ENCODE measurements at places on chromosomes 2 and 18. TPM values are rescaled to one million over a fixed set of nuclear protein-coding genes. Genes with fewer than 3 reads are reported as not detected.

Gene CRYBA2
- not detected for total RNA-seq

Gene CCDC68
- not detected for total RNA-seq

DNA sequence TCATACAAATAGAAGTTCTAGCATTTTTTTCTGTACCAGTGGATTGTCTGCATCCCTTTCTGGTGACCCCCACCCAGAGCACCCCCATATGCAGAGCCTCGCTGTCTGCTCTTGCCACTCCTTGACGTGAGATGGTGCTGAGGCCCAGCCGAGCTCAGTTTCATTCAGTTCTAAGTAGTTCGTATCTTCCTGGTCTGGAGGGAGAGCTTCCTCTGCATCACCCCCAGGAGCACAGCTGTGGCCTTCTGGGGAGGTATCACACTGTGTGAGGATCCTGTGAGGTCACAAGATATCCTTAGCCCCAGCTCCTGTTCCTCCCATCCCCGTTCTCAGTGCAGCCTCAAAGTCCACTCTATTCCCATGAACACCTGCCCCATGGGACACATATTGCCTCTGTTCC lies 132.7 kb downstream of the PTGR3 start:
- DNase-seq: no peak

GRCh38 chr18:14945984-14946383 lies 198.0 kb downstream of the ANKRD30B start:
- DNase-seq: no peak

- no peak for DNase-seq
Observed at GRCh38 chr2:126272401-126272800, 383.6 kb upstream of the GYPC start.

Gene NR4A2
- total RNA-seq: 777 TPM

- DNase-seq: peak; percentile 63
Observed at GRCh38 chr18:75211002-75211621, 515 bp downstream of the TSHZ1 start.

GRCh38 chr2:163081754-163082153 lies 243.2 kb upstream of the KCNH7 start:
- DNase-seq: no peak

- DNase-seq: no peak
Observed at GRCh38 chr2:102297891-102298290, 13.5 kb upstream of the IL1RL1 start.

Gene SH3RF3
- total RNA-seq: 6.3 TPM

DNA sequence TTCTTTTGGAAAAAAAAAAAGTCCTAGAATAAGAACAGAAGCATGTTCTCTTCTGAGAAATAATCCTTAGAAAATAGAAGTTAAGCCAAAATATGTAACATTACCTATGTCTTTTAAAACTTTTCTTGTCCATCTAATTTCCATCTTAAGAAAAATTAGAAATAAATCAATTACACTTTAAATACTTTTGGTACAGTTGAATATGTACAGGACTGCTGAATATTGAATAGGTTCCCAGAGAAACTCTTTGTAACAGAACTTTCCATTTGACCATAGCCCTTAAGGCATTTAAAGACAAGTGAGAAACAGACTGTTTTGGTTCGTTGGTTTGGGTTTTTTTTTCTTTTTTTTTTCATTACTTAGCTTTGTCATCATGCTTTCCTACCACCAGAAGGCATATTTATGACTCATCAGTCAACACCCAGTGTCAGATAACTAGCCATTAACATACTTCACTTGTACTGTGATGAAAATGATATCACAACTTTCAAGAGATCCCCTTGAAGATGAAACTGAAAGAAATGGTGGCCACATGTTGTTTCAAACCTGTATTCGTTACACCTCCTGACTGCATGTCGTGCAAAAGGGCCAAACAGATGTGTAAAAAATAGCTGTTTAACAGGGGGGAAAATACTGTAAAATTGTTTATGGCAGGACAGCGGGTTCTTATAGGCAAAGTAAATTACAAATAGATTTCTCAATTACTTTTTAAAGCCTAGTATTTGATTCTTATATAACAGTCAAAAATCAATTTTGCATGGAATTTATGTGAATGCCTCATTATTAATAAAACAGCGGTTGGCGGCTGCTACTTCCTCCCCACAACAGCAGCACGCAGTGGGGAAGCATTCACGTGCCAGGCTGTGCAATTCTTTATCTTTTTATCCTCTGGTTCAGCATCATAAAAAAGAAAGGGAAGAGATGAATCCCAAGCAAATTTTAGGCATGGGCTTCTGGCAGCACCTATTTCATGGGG lies 280.7 kb upstream of the HNRNPA3 start:
- no peak for DNase-seq

DNA sequence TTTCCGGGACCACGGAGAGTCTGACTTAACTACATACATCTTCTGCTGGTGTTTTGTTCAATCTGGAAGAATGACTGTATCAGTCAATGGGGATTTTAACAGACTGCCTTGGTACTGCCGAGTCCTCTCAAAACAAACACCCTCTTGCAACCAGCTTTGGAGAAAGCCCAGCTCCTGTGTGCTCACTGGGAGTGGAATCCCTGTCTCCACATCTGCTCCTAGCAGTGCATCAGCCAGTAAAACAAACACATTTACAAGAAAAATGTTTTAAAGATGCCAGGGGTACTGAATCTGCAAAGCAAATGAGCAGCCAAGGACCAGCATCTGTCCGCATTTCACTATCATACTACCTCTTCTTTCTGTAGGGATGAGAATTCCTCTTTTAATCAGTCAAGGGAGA lies 23.1 kb downstream of the ICOS start:
- DNase-seq: no peak

DNA sequence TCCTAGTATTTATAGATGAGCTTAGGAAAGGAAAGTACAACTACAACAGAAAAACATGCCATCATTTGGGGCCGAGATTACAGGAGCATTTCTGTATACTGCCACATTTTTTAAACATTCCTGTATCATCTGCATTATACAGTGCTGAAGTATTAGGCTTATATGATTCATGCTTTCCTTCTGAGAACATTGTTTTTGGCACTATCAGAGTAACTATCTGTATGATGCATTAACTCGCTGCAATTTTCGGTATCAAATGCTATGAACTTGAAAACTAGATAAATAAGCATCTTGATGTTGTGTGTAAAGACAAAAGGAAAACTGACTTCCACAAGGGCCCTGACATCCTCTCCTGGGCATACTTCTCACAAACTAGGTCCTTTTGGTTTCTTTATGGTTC lies 102.0 kb downstream of the RIT2 start:
- DNase-seq: no peak

DNA sequence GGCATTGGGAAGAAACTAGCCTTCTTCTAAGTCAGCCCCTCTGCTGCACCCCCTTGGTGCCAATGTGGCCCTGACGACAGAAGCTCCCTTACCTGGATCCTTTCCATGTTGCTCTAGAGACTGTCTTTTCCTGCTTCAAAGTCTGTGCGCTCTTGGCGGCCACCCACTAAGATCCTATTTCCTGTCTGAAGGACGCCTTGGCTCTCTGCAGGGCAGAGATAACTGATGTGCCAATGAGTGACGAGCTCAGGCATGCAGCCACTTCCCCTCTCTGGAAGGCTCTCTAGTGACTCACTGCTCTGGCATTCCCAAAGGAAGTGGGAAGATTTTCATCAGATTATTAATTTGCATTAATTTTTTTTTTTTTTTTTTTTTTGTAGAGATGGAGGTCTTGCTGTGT lies 273.5 kb downstream of the CDH20 start:
- DNase-seq: no peak

- DNase-seq: no peak
Observed at GRCh38 chr2:56757884-56758545, 574.2 kb downstream of the CCDC85A start.

DNA sequence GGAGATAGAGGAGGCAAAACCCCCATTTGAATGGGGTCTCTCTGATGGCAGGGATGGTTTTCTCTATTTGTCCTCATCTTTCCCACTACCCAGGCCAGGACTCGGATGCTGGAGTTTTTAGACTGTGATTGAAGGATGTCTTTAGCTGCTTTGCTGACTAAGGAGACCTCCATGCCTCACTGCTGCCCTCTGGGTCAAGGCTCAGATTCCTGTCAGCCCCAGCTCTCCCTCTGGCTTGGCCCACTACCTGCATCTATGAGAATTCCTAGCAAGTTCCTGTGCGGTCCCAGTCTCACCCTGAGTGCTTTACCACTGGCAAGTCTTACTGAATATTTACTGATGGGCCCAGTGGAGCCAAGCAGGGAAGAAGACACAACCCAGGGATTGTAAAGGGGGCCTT lies 184.0 kb downstream of the CELF4 start:
- DNase-seq: no peak

DNA sequence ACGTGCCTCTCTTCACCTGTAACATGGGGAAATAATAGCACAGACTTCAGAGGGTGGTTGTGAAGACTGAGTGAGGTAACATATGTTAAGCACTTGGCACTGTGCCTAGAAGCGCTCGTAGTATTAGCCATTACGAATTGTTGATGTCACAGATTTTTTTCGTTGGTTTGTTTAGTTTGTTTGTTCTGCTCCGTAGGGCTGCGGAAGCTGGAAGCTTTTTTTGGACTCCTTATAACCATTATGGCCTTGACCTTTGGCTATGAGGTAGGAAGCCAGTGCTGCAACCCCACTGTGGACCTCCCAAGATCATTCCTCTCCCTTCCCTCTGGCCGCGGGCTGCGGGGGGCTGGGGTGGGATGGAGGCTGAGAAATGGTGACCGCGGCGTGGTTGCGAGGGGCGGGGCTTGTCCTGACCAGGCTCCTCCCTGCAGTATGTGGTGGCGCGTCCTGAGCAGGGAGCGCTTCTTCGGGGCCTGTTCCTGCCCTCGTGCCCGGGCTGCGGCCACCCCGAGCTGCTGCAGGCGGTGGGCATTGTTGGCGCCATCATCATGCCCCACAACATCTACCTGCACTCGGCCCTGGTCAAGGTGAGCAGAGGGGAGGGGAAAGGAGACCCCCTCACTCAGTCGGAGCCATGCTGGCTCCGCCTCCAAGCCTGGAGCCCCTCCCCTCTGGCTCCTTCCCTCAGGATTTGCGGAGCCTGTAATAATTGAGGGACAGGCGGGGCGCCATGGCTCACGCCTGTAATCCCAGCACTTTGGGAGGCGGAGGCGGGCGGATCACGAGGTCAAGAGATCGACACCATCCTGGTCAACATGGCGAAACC lies 5.5 kb downstream of the SLC11A1 start:
- DNase-seq: no peak

Gene GPR45
- not detected for total RNA-seq

Gene PPP1R1C
- not detected for total RNA-seq

GRCh38 chr2:108988796-108989713 lies at the start of gene EDAR:
Gene EDAR, minus strand, starts transcription at chr2:108989220. Its CDS starts 58,206 bp downstream, at chr2:108931014.
- DNase-seq: peak; percentile 52

DNA sequence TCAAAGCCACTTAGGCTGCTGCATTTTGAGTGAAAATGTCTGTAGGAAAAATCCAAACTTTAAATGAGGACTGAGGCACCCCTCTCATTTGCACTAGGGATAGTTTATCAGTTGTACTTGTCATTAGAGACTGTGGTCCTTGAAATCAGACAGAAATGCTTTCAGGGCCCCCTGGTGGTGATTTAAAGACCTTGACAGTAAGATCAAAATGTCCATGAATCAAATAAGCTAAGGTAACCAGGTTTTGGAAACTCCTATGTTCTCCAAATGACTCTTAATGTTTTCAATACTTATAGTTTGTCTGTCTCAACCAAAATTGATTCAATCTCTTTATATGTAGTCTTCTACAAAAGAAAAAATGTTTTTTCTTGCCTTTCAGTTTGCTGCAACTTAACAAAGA lies 28.8 kb upstream of the DDX18 start:
- no peak for DNase-seq

- no peak for DNase-seq
Observed at GRCh38 chr18:38413193-38413592, 847.6 kb upstream of the CELF4 start.

Gene SP140
- total RNA-seq: 49.3 TPM

DNA sequence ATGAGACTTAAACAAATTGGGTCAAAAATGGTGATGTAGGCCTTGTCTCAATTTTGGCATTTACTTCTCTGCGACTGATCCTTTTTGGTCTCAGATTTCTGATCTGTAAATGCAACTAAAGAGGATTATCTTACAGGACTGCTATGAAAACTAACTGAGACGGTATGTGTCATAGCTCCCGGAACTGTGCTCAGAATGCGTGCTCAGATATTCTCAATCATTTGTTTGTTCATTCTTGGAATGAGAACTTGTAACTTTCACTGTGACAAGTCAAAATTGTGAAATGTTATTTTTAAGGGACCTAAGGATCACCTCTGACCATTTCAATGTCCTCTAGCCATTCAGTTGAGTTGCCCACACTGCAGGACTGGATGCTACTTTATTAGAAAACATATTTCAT lies 498.2 kb upstream of the PIK3C3 start:
- DNase-seq: no peak

GRCh38 chr2:207115715-207116364 lies 49.9 kb downstream of the KLF7 start:
- no peak for DNase-seq

- DNase-seq: no peak
Observed at GRCh38 chr18:49276680-49277079, 183.8 kb downstream of the DYM start.

GRCh38 chr2:101036562-101036961 lies 34.5 kb downstream of the RPL31 start:
- DNase-seq: no peak

Gene ASB18
- total RNA-seq: not detected

Gene TGIF1
- 71.6 TPM for total RNA-seq

GRCh38 chr2:163463411-163463810 lies 272.4 kb downstream of the FIGN start:
- no peak for DNase-seq

DNA sequence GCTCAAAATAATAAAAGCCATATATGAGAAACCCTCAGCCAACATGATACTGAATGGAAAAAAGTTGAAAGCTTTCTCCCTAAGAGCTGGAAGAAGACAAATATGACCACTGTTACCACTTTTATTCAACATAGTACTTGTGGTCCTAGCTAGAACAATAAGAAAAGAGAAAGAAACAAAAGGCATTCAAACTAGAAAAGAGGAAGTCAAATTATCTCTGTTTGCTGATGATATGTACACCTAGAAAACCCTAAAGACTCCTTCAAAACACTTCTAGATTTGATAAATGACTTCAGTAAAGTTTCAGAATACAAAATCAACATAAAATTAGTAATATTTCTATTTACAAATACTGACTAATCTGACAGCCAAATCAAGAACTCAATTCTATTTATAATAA lies 328.8 kb upstream of the GCFC2 start:
- no peak for DNase-seq

Gene WNT6
- not detected for total RNA-seq

- DNase-seq: no peak
Observed at GRCh38 chr2:194826241-194826640, 830.8 kb upstream of the SLC39A10 start.

- no peak for DNase-seq
Observed at GRCh38 chr2:149164827-149165226, 126.3 kb downstream of the LYPD6B start.

Data from CD8-positive, alpha-beta T cell (primary cell).